ENCODE measurements at places on chromosomes 2 and 18.

DNA sequence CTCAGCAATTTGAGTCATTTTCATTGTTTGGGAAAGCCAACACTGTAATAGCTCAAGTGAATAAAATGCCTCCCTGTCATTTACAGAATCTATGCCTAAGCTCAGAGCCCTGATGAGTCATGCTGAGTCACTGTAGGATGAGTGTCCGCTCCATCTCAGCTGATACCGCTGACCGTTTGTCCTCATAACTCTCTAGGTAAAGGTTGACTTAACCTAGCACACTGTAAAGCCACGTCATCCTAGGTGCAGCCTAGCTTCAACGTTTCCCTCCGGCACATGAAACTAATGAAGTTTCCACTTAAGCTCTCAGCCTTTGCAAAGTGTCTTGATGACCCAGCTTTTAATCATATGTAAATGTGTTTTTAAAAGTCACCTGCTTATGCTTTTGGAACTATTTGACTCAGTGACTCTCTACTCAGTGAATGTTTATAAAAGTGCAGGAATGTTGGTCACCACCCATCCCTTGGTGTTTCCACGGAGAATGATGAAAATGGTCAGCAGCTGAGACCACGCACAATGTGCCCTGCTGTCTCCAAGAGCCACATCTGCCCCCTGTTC lies 154.0 kb downstream of the PMAIP1 start:
- no peak for DNase-seq

DNA sequence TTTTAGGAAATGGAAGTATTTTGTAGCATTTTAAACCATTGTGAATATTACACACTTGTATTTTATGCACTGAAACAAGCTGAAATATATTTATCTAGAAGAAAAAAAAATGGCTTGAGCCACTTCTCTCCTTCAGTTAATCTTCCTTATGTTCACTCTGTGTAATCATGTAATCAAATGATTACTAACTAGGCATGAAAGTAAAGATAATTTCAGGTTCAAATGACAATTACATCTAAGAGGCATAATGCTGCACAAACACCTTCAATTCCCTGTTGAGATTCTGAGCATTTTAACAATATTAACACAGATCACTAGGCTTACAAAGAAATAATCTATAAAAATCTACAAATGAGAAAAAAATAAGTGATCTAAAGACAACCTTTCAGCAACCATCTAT lies 119.6 kb upstream of the ITGB6 start:
- no peak for DNase-seq

DNA sequence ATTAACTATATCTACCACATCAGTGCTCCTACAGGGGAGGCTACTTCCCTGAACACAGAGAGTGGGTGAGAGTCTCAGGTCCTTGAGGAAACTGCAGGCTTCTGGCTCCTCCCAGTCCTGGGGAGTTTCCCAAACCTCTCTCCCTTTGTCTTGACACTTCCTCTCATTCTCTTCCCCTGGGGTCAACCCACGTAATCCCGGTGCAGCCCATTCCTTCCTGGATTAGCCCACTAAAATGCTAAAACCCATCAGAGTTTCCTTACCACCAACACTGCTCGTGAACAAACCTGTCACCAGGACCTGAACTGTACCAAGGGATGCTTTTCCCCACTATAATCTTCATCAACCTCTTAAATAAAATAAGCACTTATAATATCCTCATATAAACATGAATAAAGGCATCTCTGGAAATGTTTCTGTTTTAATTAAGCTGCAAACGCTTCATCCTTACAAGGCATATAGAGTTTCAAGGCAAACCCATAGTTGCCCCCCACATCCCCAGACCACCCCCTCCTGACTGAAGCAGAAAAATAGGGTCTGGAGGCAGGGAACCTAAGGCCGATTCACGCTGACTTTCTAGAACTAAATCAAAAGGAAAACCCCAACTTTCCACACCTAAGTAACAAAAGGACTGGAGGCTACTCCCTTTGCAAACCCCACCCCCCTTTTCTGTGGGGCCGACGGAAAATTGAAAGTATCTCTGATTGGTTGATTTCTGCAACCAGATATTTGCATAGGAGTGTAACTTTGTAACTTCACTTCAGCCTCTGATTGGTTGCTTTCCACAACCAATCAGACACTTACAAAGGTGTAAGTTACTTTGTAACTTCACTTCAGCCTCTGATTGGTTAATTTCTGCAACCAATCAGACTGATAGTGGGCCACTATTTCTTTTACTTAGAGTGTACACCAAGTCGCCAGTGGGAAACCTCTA lies 19.0 kb downstream of the TMSB10 start:
- DNase-seq: no peak

- no peak for DNase-seq
Observed at GRCh38 chr18:39168723-39169122, 1603.1 kb upstream of the CELF4 start.

DNA sequence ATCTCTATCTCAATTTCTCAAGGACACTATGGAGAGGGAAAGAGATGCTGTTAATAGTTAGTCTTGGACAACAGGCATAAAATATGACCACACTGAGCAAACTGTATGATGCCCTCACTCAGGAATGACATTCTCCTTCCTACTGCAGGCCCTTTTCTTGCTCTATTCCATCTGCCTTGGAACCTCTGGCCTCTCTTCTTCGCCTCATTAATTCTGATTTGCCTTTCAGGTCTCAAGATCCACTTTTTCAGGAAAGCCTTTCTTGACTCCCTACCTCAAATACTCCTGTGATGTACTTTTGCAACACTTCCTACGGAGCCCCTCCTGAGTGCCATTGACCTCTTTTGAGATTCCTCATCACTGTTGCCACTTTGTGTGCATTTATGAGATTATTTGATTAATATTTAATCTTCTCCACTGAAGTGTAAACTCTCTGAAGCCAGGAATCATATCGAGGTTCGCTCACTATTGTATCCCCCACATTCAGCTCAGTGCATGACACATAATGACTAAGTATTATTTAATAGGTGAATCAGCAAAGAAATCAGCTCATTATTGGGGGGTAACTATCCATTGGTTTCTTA lies 21.3 kb upstream of the SPP2 start:
- no peak for DNase-seq

DNA sequence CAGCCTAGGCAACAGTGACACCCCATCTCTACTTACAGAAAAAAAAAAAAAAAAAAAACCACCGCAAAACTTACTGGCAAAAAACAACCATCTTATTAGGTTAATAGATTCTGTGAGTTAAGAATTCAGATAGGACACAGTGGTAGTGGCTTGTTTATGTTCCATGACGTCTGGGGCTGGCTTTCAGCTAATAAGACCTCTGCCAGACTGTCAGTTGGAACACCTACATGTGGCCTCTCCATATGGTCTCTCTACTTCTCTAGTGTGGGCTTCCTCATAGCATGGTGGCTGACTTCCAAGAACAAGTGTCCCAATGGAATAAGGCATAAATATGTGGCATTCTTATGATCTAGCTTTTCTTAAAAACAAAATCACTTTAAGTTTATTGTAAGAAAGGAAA lies 94.0 kb upstream of the OTX1 start:
- DNase-seq: no peak

- DNase-seq: no peak
Observed at GRCh38 chr18:49183921-49184320, 233.2 kb upstream of the SMAD7 start.

- no peak for DNase-seq
Observed at GRCh38 chr2:27596627-27597026, 13.8 kb downstream of the ZNF512 start.

GRCh38 chr2:74739733-74740241 lies 85.7 kb downstream of the SEMA4F start:
- no peak for DNase-seq

GRCh38 chr2:108835040-108835439 lies 48.5 kb downstream of the CCDC138 start:
- DNase-seq: no peak

DNA sequence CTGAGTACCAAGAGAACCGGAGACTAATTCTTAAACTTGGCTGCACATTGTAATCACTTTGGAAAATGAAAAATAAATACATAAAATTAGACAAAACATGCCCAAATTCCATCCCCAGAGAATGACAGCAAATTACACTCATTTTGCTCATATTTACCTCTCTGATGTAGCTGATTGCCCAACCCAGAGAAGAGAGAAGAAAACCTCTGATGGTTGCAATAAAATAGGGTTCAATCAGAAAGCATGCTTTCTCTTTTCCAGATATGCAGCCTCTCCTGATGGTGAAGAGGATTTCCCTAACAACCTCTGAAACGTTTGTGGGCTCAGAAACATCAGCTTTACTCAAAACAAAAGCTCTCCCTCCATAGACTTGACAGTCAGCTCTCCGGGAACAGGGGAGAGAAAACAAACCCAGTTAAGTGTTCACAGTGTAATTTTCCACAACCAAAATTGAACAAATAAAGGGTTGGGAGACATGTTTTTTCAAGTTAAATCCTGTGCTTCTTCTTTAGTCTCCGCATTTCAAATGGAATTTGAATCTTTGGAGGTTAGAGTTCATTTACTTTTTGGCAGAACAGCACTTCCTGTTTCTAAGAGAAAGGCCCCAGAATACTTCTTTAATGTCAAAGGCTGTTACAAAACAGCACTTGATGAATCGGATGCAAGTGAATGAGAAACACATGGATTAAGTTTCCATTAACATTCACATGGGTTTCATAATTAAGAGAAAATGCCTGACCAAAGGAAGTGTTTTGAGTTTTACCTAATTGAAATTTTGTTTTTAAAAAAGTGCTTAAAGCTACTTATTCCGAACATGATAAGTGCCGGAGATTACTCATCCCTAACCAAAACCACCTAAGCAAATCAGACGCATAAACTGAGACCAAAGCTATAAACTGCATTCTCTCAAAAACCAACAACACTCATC lies 570.1 kb upstream of the SYT4 start:
- DNase-seq: no peak

DNA sequence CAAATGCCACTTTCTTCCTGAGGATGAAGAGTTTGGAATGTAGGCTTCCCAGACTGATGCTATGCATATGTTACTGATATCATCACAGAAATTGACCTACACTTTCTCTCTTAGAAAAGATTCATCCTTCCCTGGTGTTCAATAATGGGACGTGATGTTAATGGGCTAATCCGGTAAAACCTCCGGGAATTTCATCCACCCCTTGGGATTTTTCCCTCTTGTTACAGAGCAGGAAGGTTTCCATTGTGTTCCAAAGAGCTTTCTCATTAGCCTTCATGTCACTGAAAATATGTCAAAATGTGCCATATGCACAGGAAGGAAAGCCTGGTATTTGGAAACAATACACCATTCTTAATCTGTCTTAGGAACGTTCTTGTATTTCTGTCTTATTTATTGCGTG lies 20.7 kb downstream of the ALPK2 start:
- DNase-seq: no peak

DNA sequence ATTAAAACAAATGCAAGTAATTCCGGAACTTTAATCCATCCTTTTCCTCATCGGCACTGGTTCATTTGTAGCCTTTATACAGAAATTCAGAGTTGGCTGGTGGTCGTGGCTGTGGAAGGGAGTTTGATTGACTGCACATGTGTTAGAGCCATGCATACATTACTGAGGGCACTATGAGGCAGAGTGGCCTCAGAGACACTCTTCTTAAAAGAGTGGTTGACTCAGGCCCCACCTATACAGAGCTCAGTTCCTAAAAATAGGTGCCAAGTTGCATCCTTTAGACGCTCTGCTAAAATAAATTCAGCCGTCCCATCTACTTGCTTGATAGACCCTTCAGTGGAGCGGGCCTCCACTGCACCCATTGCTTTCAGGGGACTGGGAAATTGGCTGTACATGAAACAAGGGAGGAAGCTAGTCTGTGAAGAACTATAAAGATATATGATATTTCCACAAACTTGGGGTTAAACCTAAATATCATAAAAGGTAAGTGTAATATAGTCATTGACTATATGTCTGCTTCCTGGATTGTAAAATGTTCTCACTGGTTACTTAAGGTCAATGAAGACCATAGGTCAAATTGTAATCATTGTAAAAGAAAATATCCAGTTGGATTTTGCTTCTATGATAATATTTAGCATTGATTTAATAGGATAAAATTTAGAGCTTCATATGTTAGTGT lies 298.9 kb downstream of the XIRP2 start:
- no peak for DNase-seq

GRCh38 chr18:58960946-58961722 lies 96.5 kb downstream of the ZNF532 start:
- DNase-seq: no peak

- DNase-seq: no peak
Observed at GRCh38 chr18:3885209-3885792, 435.3 kb downstream of the TGIF1 start.

DNA sequence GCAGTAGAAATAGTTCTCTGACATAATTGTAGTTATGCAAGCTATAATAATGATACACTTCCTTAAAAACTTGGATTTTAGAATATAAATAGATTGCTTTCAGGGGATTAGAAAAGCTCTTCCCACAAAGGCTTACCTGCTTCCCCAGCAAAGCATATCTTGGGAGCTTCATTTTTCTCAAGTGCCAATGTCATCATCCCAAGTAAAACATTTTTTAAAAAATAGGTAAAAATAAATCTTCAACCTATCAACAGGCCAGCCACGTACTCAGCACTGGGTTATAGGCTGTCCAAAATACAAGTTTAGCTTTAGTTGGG lies 39.0 kb upstream of the NPAS2 start:
- DNase-seq: no peak

DNA sequence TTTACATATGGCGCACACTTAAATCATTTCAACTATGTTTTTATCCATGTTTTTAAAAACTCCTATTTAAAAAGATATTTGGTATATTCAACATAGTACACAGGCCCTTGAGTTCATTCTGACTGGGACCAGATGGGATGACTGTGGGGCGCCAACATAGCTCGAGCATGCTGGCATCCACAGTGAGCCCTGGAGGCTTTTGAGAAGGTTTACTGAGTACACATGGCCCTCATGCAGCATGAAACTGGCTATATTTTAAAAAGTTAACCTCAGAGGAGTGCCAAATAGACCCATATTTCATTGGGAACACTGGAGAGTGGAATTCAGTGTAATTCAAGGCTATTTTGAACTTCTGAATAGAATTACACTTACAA lies 83.6 kb downstream of the CCDC85A start:
- no peak for DNase-seq

- DNase-seq: no peak
Observed at GRCh38 chr18:8806100-8806797, 100.9 kb downstream of the MTCL1 start.

DNA sequence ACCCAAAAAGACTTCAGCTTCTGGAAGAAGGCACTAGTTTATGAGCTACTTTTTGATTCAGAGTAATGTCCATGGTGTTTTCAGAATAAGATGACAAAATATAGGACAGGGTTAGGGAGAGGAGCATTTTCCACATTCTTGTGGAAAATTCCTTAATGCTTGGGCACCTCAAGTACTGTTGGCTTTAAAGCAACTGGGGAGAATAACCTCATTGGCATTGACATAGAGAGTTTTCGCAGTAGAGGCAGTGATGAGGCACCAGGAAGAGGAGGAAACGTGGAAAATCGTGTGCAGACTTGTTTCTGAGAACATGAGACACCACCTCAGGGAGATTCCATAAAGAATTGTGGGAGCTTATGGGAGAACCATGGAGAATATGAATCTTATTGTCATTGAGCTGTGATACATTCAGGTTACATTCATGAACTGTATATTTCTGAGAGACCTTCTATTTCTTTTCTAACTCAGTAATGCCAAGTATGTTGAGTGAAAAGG lies 929.0 kb upstream of the NRXN1 start:
- no peak for DNase-seq
